ENCODE measurements at places on chromosomes 11 and 22.

GRCh38 chr11:30244265-30244664 lies 13.5 kb downstream of the FSHB start:
- DNase-seq = no peak

- no peak for DNase-seq
Observed at GRCh38 chr11:70500076-70500847, 101.9 kb downstream of the CTTN start.

DNA sequence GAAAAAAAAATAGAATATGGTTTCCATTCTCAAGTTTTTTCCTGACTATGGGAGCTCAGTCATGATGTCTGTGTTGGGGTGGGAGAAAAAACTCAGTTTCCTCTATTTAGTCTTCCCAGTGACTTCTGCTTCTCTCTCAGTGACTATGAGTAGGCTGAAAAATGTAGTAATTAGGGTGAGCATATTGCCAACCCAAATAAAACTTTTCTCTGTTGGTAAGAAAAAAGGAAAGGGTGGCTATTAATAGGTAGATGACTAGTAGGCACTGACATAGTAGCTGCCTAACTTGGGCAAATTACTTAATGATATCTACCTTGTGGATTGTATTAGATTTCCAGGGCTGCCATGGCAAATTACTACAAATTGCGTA lies 34.2 kb upstream of the BIRC3 start:
- no peak for DNase-seq

DNA sequence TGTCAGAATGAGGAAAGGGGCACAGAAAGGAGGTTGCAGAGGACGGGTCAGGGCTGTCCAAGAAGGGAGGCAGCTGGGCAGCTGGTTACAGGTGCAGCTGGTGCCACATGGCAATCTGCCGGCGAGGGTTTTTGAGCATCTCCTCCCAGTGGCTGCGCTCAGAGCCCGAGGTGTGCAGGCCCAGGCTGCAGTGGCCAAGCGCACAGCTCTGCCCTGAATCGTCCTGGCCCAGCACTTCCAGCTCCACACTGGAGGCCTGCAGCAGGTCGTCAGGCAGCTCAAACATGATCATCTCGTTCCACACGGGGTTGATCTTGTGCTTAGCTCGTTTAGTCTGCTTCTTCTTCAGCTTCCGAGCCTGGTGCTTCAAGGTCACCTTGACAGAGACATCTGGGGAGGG lies 42.2 kb downstream of the SYT13 start:
- no peak for DNase-seq

- no peak for DNase-seq
Observed at GRCh38 chr11:106794058-106794457, 224.2 kb downstream of the GUCY1A2 start.

DNA sequence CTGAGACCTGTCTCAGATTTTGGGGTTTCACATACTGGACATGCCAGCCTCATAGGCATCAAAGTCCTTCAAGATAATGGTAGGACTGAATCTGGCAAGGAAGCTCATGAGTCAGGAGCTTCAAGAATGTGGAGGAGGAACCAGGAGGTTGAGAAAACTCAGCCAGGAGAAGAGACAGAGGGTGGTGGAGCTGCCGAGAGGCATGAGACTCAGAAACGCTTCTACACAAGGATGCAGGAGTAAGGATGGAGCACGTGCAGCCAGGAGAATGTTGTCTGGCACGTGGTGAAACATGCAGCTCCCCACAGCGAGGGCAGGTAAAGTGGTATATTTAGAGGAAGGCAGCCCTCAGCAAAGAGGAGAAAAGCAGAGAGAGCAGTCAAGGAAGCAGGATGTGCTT lies 148.7 kb upstream of the ISX start:
- no peak for DNase-seq

GRCh38 chr11:75814363-75814676 lies 690 bp upstream of the UVRAG start:
- DNase-seq = no peak

DNA sequence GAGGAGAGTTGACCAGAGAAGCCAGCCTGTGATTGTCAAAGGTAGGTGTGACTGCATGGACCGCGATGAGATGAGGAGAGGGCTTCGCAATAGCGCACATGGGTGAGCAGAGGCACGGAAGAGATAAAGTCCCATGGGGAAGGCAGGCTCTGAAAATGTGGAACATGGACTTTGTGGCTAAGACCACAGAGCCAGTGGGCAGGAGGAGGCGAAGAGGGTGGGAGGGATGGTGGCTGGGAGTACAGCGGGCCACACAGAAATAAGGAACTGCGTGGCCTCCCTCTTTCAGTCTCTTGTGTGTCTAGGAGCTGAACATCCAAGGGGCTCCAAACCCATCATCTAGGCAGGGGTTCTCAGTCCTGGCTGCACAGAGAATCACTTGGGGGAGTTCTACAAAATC lies 98.6 kb downstream of the TENM4 start:
- DNase-seq = no peak

DNA sequence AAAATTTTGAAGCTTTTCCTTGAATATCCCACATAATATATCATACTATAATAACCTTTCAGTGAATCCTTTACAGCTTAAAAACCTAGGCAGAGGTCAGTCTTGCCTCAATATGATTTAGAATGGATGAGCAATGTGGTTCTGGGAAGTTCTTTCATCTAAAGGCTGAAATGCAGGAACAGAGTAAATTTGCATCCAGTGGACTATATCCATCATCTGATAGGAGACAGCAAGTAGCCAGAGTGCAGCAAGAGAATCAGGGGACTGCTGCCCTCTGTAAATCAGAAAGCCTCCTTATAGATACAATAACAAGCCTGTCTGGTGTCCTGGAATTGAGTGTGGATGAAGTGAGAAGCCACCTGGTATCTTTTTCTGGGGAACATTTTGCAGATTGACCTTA lies 748.3 kb upstream of the CCDC90B start:
- DNase-seq = no peak
